ENCODE measurements at places on chromosomes 3 and 15.

GRCh38 chr3:17901893-17902292 lies 159.5 kb upstream of the TBC1D5 start:
- DNase-seq: no peak

- DNase-seq: no peak
These were observed 18.5 kb downstream of the ALCAM start for GRCh38 chr3:105385179-105385578.

GRCh38 chr15:67253549-67254237 lies 768 bp downstream of the AAGAB start:
- DNase-seq: peak; percentile 21

- DNase-seq: no peak
These were observed 86.1 kb downstream of the RTP4 start for GRCh38 chr3:187454085-187454815.

DNA sequence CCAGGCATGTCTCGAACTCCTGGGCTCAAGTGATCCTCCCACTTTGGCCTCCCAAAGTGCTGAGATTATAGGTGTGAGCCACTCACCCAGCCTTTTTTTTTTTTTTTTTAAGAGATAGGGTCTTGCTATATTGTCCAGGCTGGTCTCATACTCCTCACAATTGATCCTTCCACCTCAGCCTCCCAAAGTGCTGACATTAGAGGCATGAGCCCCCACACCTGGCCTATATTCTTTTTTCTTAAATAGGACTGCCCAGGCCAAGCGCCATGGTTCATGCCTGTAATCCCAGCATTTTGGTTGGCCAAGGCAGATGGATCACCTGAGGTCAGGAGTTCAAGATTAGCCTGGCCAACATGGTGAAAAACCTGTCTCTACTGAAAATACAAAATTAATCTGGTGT lies 12.5 kb downstream of the NR1I2 start:
- no peak for DNase-seq

- DNase-seq: no peak
These were observed 11.1 kb downstream of the UACA start for GRCh38 chr15:70752193-70752635.

DNA sequence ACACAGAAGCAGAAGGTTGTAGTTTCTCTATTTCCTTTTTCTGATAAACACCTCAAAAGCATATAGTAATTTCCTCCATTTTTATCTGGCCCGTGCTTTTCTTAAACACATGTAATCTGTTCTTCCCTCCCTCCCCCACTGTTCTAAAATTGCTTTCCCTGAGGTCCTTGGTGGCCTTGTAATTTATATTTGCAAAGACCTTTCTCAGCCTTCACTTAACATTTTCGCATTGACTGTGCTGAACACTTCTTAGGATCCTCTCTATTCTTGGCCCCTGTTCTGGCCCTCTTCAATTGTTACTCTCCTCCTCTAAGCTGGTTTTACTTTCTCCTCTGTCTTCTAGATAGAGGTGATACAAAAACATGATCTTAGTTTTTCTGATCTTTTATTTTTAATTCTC lies 28.3 kb downstream of the GAP43 start:
- DNase-seq: no peak

DNA sequence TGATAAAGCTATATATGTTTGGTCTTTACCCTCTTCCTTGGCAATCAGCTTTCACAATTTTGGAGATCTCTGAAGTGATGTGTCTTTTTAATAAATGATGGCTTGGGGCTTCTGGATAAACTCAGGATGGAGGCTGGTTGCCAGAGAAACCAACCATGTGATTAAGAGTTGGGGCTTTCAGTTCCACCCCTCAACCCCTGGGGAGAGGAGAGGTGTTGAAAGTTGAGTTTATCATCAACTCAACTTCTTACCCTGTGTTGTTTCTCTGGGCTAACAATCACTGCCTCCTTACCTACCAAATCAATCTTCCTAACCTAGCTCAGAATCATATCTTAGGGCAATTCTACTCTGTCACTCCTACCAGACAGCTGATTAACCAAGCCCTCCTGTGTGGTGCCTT lies 735.8 kb downstream of the ZPLD1 start:
- DNase-seq: no peak

- no peak for DNase-seq
These were observed 349.9 kb downstream of the ZBBX start for GRCh38 chr3:167030082-167030725.

GRCh38 chr3:104596551-104596950 lies 770.2 kb upstream of the ALCAM start:
- no peak for DNase-seq

GRCh38 chr3:45411081-45411480 lies 22.7 kb downstream of the LARS2 start:
- DNase-seq: no peak

- DNase-seq: no peak
These were observed 43.4 kb downstream of the MUC20 start for GRCh38 chr3:195763843-195764825.

GRCh38 chr3:152413240-152413639 lies 144.5 kb downstream of the MBNL1 start:
- no peak for DNase-seq

DNA sequence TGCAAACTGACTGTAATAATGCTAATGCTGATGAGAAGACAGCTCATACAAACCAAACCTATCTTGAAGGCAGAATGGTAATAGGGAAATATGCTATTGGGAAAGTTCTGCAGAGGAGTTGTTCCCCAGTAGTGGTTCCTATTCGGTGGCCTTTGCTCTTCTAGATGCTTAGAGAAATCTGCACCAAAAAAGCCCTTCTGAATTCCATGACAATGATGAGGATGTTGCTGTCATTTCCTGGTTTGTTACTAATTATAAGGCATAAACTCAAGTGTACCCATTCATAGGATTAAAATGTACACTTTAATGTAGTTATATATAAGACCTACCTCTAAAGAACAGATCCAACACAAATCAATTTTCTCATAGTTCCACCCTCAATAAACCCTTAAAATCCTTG lies 30.1 kb downstream of the TOMM70 start:
- DNase-seq: no peak

GRCh38 chr15:74994236-74994635 lies 1.1 kb upstream of the SCAMP5 start:
- no peak for DNase-seq

DNA sequence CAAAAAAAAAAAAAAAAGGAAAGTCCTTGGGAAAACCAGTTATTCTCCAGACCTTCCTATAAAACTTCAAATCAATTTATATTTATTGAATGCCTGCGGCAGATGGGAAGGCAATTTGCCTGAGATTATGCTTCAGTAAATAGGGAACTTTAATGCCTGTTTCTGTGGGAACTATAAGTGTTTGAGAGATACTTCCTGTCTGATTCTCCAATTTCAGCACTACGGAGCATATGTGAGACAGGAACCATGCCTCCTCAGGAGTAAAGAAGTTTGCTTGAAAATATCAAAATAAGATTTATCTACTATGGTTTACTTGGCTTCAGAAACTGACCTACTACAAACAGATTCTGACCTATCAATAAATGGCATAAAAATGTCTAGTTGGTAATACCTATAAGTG lies 135.5 kb downstream of the CBLB start:
- DNase-seq: no peak

DNA sequence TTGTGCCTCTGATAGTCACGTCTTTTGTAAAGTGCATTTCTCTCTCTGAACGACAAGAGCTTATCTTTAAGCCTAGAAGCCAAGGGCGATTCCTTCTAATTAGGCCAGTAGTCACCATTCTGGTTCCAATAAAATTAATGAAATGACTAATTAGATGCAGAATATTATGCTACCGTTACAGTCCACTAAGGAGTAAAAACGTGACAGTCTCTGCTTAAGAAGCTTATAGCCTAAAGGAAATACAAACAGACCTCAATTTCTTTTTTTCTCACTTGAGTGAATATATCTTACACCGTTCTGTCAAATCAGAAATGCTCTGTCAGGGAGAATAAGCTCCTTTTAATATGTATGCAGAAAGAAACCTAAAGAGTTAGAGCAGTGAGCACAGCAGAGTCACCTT lies 236.1 kb downstream of the CD47 start:
- DNase-seq: no peak

DNA sequence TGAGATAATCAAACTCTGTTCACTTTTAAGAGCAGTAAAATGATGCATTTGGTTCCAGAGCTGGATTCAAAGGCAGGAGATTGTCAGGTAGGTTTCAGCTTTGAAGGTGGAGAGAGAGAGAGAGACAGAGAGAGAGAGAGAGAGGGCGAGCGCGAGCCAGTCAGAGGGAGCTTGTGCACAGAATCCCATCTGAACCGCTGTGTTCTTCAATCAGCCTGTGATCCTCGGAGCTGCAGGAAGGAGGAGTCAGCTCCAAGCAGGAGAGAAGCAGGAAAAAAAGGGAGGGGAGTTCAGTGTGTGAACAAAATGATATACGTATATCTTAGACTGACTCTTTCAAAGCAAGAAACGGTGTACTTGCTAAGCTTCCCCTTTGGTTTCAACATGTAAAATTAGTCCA lies at the start of gene GPR149:
Gene GPR149 (minus strand): TSS at position 177 of the 400 bp plus-strand sequence. CDS start 575 bp downstream, outside the sequence.
- DNase-seq: no peak

- no peak for DNase-seq
These were observed 170.8 kb downstream of the IGSF11 start for GRCh38 chr3:118863731-118864322.

- DNase-seq: peak; percentile 88
These were observed 16.8 kb downstream of the ATG7 start for GRCh38 chr3:11288786-11289637.

DNA sequence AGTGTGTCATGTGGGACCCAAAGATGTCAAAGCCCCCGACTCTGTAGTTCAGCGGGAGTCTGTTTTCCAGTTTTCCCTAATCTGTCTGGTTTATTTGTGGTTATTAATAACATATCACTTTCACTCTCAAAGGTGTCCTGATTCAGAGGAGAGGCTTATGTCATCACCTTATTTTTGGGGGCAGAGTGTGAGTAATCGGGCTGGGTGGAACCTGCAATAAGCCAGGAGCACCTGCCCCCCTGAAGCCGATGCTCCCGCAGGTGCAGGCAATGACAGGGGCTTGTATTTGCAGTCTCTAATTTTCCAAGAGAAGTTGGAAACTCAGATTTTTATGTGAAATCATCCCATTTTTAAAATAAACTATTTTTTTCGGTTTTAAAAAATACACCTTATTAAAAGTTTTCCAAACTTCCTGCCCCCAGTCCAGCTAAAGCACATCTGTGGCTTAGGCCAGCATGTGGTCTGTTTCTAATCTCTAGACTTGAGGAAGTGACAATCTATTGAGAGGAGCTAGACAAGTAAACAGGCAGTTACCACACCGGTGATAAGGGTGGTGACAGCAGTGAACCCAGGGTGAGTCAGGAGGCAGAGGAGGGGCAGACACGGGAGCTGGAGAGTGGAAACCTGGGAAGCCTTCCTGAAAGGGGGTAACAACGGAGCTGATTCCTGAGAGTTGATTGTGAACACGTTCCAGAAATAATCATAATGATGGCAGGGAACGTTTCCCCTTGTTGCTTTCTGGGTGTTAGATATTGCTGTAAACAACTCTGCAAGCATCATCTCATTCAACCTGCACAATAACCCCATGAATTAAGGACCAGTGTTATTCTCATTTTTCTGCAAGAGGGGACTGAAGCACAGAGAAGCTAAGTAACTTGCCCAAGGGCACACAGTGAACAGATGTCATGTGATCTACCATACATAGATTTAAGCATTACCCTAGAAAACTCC lies 37.2 kb downstream of the BHLHE40 start:
- DNase-seq: peak; percentile 15

DNA sequence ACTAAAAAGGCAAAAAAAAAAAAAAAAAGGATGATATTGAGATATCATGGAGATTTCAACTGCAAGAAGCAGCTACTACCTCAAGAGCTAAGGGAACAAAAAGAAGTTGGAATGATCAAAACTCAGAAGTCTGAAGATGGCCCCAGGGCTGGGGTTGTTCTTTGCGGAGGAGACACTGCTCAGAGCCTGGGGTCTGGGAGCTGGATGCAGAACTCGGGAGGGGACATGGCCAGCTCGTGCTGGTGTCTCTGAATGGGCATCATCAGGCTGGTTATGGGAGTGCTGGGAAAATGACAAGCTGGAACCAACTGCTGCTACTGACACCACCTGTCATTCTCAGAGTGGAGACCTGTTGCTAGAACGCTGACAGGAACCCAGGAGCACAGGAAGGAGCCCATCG lies 14.2 kb upstream of the ADIPOQ start:
- DNase-seq: no peak

GRCh38 chr3:171375666-171376595 lies 84.3 kb downstream of the TNIK start:
- peak; percentile 16 for DNase-seq

DNA sequence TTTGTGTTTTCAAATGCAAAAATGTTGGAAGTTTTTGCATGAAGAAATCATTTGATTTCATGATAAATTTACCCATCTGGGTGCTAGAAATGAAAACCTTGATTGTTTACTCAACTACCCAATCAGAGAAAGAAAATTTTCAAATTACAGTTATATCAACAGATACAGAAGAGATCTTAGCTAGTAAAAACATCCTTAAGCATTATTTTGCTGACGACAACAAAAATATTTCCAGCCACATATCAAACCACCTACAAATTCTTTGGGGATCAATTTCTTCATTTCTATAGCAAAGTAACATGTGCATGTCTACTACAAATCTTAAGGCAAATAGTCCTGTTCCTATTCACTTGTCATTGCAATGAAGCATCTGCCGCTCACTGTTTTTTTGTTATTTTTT lies 530.3 kb downstream of the ZIC1 start:
- DNase-seq: no peak

- no peak for DNase-seq
These were observed 35.2 kb upstream of the TF start for GRCh38 chr3:133711013-133711412.

DNA sequence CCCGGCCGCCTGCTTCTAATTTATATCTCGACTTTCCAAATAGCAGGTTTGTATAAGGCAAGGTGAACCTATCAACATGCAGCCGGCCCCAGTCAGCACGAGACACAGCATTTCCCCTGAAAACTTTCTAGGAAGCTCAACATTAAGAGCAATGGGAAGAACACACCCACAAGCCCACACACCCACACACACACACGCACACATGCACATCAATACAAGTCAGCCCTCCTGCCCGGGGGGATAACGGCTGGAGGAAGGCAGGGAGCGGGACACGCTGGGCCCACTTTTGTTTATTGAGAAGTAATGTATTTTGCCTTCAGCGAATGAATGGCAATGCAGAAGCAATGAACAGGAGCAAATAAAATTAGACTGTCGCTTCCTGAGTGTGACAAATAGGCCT lies 83.5 kb downstream of the PCSK6 start:
- no peak for DNase-seq

GRCh38 chr15:90706394-90707327 lies 10.5 kb upstream of the BLM start:
- no peak for DNase-seq

GRCh38 chr3:178140531-178141304 lies 395.5 kb upstream of the KCNMB2 start:
- no peak for DNase-seq

GRCh38 chr3:56833022-56833421 lies 31.3 kb upstream of the ARHGEF3 start:
- no peak for DNase-seq

DNA sequence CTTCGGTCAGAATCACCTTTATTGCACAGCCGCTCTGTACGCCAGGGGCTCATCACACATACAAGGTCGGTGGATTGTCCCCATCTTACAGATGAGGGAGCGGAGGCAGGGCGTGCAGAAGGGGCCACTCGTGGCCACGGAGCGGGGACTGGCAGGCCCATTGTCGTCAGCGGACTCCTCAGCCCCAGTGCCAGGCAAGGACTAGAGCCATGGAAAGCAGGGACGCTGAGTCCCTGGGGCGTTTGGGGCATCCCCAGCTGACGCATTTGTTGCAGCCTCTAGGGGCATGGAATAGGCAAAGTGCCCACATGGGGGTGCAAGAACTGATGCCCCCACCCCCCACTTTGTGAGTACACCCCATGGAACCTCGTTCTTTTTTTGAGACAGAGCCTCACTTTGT lies 29.8 kb upstream of the FURIN start:
- no peak for DNase-seq
